ENCODE measurements at places on chromosomes 16 and 17. TPM values are rescaled to one million over a fixed set of nuclear protein-coding genes. Genes with fewer than 3 reads are reported as not detected.

MYH3 gene
- 3.5 TPM for total RNA-seq

ENPP7 gene
- not detected for total RNA-seq

CRYM gene
- total RNA-seq, result not detected

TSPAN10 gene
- 0.34 TPM for total RNA-seq

KRT34 gene
- total RNA-seq, result not detected

ALDH3A1 gene
- not detected for total RNA-seq

MYH1 gene
- total RNA-seq, result not detected

CDH5 gene
- not detected for total RNA-seq

GPR179 gene
- 0.05 TPM for total RNA-seq

GDPD3 gene
- 6.1 TPM for total RNA-seq

RCVRN gene
- not detected for total RNA-seq

IGF2BP1 gene
- 0.43 TPM for total RNA-seq

ZNF385C gene
- 0.23 TPM for total RNA-seq

PCYT2 gene
- total RNA-seq, result 19.7 TPM

DERL2 gene
- 47.7 TPM for total RNA-seq

KCNG4 gene
- total RNA-seq, result not detected

SLC5A10 gene
- total RNA-seq, result not detected

LLGL2 gene
- total RNA-seq, result 9.6 TPM

PIK3R5 gene
- 20.4 TPM for total RNA-seq

ASPSCR1 gene
- total RNA-seq, result 26.5 TPM

HSD11B2 gene
- total RNA-seq, result 2.2 TPM

RNF222 gene
- total RNA-seq, result not detected

Measured in activated CD4-positive, alpha-beta T cell treated with anti-CD3 and anti-CD28 coated beads for 36 hours (primary cell).